ENCODE measurements at places on chromosomes 7 and 10.
A peak's percentile ranks its signal among the peaks of the same experiment; 100 is the strongest.

- no peak for DNase-seq
These were observed 44.0 kb downstream of the COL13A1 start for GRCh38 chr10:69845574-69846292.

- peak; percentile 3 for DNase-seq
These were observed 33.4 kb upstream of the PLPP4 start for GRCh38 chr10:120423431-120424197.

DNA sequence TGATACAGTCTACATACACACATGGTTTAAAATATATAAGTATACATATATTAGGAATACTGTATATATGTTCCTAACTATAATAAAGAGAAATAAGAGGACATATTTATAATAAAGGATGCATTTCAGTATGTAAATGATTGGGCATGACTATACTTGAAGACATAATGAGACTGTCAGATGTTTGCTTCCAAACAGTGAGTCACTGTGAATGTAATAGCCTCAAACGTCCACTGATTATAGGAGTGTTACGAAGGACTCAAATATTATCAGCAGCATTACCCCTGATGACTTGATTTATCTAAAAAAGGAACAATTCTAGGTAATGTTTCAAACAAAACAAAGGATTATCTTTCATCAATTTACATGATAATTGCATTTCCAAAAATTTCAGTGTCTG, 39.9 kb upstream of the NRBF2 start:
- DNase-seq, result no peak

- DNase-seq, result no peak
These were observed 67.7 kb downstream of the CASD1 start for GRCh38 chr7:94577357-94577756.

- no peak for DNase-seq
These were observed 19.6 kb downstream of the SVIL start for GRCh38 chr10:29615195-29615594.

DNA sequence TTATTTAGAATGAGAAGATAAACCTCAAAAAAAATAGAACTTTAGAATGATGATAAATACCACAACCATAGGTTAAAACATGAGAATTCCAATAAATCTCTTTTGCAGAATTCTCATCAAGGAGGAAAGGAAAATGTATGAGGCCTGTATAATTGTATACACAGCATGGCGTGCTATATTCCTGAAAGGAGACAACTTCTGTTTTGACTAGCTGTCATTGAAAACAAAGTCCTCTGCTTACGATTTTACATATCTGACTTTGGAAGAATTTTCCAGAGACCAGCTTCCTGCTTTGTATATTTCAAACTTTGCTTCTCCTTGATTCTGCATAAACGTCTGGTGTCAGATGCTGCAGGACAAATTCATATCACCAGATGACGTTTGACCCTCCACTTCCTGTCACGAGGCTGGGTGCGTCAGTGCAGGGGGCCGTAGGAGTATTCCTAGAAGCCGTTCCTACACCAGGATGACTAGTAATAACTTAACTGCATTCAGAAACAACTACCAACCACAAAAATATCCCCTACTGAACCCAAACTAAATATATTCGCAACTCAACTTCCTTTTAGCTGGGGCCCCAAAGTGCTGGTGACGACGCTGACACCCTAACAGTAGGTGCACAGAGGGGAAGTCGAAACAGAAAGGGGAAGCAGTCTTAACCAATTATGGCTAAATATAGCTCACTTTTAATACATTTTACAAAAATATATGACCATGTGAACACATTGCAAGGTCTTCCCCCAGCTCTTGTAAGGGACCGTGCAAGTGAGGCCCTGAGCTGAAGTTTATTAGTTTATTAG, 178.6 kb upstream of the INHBA start:
- DNase-seq, result peak; percentile 86

DNA sequence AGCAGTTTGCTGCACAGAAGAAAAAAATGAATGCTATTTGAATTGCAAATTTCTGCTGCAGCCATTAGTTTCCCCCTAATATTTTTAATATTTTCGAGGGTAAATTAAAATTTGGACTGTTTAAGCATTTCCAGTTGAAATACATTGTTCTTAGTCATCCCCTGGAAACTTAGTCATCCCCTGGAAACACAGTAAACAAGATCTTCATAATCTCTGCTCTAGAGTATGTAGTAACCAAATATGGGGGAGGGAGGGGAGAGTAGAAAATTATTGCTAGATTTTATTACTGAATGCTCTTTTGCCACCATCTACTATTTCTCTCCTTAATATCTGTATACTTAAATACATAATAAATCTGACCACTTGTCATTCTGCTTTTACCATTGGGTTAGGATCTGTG, 1053.3 kb downstream of the SORCS1 start:
- no peak for DNase-seq

- DNase-seq, result no peak
These were observed 200.3 kb upstream of the PPP2R2D start for GRCh38 chr10:131700506-131700905.

GRCh38 chr10:8331387-8331786, 276.9 kb downstream of the GATA3 start:
- DNase-seq, result peak; percentile 65

GRCh38 chr10:117536866-117537435, 5.6 kb upstream of the EMX2 start:
- DNase-seq, result no peak

- no peak for DNase-seq
These were observed 40.8 kb upstream of the WIPF3 start for GRCh38 chr7:29765490-29765889.

- DNase-seq, result no peak
These were observed 4.7 kb upstream of the VDAC2 start for GRCh38 chr10:75205908-75206307.
